Smooth muscle cell of the umbilical artery (primary cell): ENCODE measurements at places on chromosomes 3 and 15. TPM values are rescaled to one million over a fixed set of nuclear protein-coding genes. Genes with fewer than 3 reads are reported as not detected.

ACTC1 gene
- total RNA-seq: 0.30 TPM in 1 of 2 replicates, not detected in the other

SLC6A11 gene
- not detected in 2 replicates for total RNA-seq

TMEM207 gene
- total RNA-seq: not detected in 2 replicates

FILIP1L gene
- 20.7 and 41.9 TPM in 2 replicates for total RNA-seq

KNL1 gene
- total RNA-seq: 1.2 and 14.2 TPM in 2 replicates

NTRK3 gene
- total RNA-seq: 1.2 and 3.2 TPM in 2 replicates

HRH1 gene
- 17.5 and 28.3 TPM in 2 replicates for total RNA-seq

GOLGA8S gene
- 0.05 TPM in 1 of 2 replicates, not detected in the other for total RNA-seq

LRRC15 gene
- total RNA-seq: 2.2 and 2.4 TPM in 2 replicates

KLF15 gene
- 0.59 TPM in 1 of 2 replicates, not detected in the other for total RNA-seq

CCRL2 gene
- not detected in 2 replicates for total RNA-seq

CMTM8 gene
- total RNA-seq: not detected in 2 replicates
